ENCODE measurements at places on chromosomes 5 and 9.

DNA sequence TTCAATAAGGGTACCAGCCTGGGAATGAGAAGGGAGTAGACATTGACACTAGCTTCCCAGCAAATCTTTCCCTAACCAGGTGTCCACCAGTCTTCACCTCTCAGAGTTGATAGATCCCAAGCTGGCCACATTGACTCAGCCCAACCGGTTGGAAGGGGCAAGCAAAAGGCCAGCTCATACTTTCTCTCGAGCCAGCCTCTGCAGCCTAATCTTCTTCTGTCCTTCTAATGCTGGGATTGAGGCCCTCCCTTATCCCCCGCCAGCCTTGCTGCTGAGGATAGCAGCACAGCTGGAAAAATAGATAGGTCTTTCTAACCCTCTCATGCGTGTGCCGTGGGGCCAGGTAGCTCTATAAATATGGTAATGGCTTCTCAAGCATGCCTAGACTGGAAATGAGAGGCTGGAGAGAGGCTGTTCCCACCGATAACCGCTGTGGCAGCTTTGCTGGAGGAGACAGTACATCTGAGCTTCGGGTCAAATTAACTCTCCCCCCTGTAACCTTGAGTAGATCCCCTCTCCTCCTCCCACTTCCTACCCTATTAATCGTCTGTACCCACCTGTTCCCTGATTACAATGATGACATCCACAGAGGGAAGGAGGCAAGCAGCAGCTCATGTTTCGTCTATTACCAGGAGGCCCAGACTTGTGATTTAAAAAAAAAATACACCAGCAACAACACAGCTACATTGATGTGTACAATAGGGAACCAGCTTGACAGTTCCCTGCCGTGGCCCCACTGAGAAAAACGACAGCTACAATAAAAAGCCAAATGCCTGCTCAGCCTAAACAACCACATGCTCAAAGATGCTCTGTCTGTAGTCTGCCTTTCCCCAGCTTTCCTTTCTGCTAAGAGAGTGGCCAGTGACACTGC is 219.9 kb upstream of the BRINP1 start:
- no peak for DNase-seq

GRCh38 chr9:130208600-130209347 is 36.6 kb downstream of the NCS1 start:
- DNase-seq = no peak

DNA sequence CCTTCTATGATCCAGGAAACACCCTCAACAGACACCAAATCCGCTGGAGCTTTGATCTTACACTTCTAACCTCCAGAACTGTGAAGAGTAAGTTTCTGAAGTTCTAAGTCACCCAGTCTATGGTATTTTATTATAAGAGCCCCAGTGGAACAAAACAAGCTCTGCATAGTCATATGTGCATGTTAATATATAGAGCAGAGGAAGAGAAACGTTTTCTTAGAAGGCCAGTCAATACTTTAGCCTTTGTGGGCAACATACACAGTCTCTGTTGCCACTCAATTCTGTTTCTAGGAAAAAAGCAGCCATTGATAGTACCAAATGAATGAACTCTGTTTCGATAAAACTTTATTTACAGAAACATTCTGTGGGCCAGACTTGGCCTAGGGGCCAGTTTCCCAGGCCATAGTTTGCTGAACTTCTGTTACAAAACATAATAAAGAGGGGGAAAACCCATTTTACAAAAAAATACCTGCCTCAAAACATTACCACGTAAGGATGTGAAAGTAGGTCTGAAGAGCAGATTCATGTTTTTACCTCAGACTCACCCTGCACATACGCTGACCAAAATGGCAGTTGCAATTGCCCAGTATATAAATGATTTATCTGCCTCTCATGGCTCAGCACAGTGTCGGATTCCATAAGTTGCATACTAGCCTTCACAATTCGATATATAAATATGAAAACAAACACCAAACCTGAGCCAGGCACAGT is 350.5 kb downstream of the SLIT3 start:
- DNase-seq = no peak

GRCh38 chr9:71897577-71897976 is 13.4 kb downstream of the ABHD17B start:
- peak; percentile 27 for DNase-seq

GRCh38 chr5:67333171-67333570 is 136.6 kb upstream of the CD180 start:
- DNase-seq = no peak

DNA sequence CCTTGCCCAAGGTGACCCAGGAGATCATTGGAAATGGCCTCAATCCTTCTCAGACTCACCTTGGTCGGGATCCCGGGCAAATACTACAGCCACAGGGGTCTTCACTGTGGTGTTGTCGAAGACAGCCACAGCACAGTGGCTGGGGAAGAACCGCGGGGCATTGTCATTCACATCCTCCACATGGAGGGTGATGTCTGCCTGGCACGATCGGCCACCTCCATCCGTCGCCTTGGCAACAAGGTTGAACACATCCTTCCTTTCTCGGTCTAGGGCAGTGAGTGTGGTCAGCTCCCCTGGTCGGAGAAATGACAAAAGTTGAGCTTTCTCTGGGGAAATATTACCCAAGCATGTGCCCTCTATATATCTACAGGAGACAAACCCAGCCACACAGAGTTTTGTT is 56.8 kb downstream of the FAT2 start:
- DNase-seq = no peak

DNA sequence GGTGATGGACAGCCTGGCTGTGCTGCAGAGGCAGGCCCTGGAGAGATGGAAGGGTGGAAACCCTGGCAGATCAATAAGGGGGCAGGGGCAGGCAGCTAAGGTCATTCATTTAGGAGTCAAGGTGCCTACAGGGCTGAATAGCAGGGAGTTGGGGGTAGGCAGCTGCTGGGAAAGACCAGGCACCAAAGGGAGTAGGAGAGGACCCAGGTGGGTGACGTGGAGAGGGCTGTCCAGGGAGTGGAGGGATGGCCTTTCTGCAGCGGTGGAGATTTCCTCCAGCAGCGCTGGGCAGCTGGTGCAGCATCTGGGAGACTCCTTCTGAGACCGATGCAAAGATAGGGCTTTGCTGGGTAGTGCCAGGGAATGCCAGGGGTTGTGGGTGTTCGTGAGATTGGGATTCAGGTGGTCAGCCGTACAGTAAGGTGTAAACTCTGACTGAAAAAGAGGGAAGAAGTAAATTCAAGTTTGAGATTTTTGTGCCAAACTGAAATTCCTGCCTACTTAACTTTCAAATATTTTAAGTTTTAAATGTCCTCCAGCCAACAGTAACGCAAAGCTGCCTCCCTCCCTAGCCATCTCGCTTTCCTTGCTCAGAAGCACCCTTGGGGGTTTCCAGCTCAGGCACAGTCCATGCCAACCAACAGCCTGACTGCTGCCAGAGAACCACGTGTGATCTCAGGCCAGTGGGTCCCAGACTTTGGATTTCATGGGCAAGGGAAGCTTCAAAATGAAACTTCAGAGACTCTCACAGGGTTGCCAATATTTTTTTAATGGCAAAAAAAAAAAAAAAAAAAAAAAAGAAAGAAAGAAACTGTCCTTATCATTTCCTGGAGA is 18.6 kb upstream of the ANGPTL2 start:
- DNase-seq = no peak

GRCh38 chr5:14465116-14465515 is 116.5 kb upstream of the OTULINL start:
- peak; percentile 54 for DNase-seq

DNA sequence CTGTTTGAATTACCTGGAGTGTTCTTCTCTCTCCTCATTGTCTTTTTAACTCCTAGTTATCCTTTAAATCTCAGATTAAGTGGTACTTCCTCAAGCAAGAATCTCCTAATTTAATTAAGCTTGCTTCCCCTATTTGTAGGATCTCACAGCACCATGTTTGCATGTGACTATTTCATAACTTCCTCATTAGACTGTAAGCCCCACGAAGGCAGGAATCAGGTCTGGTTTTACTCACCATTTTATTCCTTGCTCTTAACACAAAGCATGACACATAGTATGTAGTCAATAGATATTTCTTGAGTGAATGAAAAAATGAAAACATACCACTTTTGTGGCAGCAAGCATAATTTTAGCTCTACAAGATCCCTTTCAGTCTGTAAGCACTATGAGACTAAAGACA is 1.3 kb upstream of the ERMP1 start:
- peak; percentile 73 for DNase-seq

DNA sequence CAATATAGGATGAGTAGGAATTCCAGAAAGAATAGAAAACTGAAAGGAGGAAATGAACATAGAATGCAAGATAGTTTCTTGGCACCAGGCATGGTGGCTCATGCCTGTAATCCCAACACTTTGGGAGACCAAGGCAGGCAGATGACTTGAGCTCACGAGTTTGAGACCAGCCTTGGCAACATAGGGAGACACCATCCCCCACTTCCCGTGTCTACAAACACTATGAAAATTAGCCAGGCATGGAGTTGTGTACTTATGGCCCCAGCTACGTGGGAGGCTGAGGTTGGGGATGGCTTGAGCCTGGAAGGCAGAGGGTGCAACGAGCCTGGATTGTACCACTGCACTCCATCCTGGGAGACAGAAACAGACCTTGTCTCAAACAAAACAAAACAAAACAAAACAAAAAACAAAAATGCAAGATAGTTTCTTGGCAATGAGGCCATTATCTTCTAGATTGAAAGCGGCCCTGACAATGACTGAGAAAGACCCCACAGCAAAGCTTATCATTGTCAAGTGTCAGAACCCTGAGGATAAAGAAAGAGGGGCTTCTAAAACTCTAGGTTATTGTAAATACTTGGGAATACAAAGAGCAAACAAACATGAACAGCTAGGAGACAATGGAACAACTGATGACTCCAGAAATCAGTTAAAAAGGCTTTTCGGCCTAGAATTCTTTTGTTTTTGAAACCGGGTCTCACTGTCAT is 9.2 kb downstream of the SQSTM1 start:
- no peak for DNase-seq

GRCh38 chr9:12860998-12861397 is 86.2 kb downstream of the LURAP1L start:
- DNase-seq = no peak

- DNase-seq = no peak
These were observed 310.0 kb downstream of the ASTN2 start for GRCh38 chr9:117104716-117105495.

DNA sequence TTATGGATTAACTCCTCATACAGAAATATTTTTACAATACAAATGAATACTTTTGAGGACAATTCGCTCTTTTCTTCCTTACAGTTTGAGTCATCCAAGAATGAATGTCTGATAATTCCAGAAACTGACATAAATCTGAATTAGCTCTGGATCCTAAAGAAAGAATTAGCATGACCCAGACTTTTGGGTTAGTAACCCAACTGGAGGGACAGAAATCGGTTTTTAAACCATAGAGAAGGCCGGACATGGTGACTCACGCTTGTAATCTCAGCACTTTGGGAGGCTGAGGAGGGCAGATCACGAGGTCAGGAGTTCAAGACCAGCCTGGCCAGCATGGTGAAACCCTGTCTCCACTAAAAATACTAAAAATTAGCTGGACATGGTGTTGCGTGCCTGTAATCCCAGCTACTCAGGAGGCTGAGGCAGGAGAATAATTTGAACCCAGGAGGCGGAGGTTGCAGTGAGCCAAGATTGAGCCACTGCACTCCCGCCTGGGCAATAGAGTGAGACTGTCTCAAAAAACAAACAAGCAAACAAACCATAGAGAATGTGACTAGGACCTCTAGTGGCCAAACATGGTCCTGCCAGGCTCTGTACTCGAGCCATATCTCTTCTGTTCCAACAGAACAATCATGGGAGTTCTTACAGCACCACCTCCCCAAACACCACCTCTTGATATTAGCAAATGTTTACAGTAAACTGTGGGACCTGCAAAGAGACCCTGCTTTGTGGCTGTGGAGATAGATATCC is 44.8 kb downstream of the LURAP1L start:
- no peak for DNase-seq

DNA sequence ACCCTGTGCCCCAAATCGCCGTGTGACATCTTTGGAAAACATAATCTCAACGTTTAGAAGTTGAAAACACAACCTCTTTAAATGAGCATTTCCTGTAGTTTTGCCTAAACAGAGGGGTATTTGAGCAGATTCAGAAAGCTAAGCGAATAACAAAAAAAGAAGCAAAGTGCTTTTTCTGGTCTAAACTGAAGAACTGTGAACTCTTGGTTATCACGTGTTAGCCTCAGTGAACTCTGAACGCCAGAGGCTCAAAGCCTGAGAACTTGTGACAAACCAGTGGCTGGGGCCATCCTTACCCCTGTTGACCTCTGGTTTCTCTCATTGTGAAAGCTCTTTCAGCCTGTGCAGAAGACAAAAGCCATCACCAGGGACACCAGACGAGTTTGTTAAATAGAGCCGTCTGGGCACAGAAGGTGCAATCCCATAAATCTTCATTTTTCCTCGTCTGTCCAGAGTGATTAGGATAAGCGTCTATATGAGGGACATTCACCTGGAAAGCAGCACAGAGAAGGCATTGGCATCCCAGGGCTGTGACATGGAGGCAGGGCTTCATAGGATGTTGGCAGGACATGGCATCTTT is 61.4 kb upstream of the ICE1 start:
- DNase-seq = no peak

DNA sequence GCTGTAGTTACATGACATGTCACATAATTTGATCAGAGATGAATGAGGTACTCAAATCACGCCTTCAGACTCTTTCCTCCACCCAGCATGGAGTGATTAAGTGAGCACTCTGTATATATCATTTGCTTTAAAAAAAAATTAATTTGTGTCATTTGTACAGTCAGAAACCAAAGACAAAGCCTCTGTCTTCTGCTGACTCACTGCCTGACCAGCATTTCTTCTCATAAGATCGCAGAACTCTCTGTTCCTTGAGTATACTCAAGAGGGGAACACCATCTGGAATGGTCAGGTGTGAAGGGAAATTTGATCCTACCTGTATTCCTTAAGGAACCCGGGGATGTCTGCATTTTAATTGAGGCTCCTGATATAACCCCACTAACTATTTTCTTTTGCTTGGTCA is 254.4 kb downstream of the FAM114A2 start:
- no peak for DNase-seq

GRCh38 chr5:373710-374602 is 52.4 kb downstream of the AHRR start:
- DNase-seq = peak; percentile 41

GRCh38 chr5:129653057-129653375 is 94.9 kb upstream of the MINAR2 start:
- DNase-seq = no peak

Data from CD14-positive monocyte (primary cell).